ENCODE measurements at places on chromosomes 5 and 9.
A peak's percentile ranks its signal among the peaks of the same experiment; 100 is the strongest.

- DNase-seq = no peak
Measured at GRCh38 chr9:127457191-127457878, 6.0 kb downstream of the LRSAM1 start.

DNA sequence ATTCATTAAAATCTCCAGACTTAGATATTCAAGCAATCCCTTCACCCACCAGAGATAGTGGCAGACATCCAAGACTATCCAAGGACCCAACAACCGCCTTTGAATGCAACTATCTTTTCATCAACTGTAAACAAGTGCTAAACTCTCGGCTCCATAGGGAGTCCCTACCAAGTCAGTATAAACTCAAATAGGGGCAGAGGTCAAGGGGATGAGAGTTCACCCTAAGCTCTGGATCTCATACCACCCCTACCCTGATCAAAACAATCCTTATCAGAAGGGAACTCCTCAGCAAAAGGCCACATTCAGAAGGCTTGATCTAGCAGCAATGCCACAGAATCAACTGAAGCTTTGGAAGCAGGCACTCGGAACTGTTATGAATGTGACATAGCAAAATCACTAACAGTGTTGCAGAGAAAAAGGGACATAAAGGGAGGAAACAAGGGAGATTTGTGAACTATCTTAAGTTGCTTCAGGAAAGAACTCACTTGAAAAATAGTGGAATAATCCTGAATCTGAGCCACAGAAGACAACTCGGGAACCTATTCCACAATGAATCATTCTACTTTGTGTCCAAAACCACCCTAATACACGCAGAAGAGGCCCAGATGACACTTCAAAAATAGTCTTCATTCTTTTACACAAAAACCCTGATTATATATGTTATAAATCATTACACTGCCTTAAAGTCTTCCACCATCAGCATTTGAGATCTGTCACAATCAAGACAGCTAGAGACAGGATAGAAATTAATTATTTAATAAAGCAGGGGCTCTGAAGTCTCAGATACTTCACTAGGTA lies 49.8 kb downstream of the NR6A1 start:
- DNase-seq = peak; percentile 85

DNA sequence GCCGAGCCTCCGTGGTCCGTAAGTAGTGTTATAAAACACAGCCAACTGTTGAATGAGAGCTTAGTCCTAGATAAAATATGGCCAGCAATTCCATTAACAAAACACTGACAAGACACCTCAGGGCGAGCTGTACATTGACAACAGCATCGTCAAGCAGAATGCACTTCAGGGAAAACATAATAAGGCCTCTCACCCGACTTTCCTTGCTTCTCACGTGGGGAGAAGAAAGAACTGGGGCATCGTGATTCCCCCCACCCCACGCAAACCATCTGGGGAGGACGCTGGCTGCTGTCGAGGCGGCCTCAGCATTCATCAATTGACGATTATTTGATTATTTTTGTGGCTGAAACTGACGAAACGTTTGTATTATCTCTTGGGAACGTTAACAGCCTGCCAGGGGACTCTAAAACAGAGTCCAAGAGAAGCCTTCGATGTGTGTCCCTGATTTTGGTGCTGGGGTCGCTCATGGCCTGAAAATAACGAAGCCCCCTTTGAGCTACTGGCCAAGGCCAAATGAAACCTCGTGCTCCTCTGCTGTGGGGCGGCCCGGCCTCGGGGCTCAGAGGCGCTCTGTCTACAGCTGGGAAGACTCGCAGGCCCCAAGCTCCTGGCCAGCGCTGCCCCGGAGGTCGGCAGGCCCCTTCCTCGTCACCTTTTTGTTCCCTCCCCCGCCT lies 464 bp downstream of the GDF9 start:
- no peak for DNase-seq

DNA sequence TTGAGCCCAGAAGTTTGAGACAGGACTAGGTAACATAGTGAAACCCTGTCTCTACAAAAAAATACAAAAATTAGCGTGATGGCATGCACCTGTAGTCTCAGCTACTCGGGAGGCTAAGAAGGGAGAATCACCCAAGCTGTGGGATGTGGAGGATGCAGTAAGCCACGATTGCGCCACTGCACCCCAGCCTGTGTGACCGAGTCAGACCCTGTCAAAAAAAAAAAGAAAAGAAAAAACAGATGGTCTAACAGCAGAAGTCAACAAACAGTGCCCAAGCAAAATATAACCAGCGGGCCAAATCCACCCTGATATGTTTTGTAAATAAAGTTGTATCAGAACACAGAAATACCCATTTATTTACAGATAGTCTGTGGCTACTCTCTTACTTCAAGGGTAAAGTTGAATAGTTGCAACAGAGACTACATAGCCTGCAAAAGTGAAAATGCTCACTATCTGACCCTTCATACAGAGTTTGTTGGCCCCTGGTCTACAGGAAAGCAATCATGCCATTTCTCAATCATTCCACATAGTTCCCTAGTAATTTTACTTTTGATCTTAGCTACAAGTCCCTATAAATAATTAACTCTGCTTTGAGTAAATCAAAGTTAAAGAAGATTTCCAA lies 383.7 kb downstream of the TLE1 start:
- no peak for DNase-seq

DNA sequence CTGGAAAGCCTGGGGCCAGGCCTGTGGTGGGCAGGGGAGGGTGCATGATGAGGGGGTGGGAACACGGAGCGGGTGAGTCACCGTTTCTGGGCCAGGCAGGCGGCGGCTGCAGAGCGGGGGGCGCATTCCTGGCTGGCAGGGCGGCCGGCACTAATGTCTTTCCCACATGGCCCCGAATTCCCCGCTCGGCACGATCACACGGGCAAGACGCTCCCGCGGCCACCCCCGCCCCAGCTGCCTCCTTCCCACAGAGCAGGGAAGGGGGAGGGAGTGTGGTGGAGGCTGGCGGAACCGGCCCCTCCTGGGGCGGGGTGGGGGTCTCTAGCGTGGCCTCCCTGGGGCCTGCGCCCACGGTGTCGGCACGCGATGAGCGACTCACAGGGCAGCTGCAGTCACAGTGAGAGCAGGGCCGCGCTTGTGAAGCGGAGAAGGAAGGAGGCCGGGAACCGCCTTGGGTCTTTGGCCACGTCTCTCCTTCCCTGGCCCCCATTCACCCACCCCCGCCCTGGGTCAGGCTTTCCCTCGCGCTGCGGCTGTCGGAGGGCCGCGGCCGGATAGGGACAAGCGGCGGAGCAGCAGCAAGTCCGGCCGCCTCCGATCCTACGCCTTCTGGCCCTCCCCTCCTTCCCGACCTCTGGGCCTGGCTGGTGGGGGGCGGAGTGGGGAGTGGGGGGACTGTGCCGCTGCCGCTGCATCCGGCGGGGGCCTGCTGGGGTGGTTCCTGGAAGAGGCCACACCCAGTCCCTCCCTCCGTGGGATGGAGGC lies 48.9 kb downstream of the CXXC5 start:
- DNase-seq = peak; percentile 87

DNA sequence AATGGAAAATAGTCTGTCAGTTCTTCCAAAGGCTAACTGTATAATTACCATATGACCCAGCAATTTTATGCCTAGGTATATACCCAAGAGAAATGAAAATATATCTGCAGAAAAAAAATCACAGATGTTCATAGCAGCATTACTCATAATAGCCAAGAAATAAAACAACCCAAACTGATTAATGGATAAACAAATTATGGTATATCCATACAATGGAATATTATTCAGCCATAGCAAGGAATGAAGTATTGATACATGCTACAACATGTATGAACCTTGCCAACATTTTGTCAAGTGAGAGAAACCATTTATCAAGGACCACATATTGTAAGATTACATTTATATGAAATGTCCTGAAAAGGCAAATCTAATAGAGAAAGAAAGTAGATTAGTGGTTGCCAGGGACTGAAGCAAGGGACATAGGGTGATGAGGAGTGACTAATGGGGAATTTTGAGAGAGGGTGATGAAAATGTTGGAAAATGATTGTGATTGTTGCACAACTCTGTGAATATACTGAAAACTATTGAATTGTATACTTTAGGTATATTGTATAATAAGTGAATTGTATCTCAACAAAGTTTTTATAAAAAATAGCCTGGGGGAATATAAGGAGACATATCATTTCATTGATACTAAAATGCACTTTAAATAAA lies 114.4 kb downstream of the PBX3 start:
- no peak for DNase-seq

DNA sequence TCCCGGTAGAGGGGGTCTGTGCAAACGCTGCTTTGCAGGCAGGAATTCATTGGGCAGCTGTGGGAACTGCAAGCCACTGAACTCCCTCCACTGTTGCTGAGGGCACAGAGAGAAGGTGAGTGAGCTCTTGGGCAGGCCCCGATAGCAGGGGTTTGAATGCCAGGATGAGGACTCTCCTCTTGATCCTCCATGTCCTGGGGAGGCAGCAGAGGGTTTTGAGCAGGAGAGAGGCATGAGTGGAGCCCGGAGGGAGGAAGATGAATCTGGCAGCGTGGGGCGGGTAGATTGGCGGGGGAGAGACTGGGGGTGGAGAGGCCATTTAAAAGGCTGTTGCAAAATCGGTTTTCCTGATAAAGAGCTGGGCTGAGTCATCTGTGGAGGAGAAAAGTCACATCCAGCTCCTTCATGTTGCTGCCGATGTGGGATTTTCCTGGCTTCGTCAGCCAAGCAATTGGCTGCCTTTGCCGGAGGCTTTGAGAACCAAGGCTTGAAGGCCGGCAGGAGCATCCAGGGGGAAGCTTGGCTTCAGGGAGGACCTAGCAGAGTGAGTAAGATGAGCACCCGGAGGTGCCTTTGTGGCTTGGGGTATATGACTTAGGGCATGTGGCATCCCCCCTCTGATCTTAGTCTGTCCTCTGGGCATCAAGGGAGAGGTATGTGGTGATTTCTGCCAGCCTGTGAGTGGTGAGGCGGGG lies at the start of gene SYNPO:
SYNPO (plus strand) TSS at position 350 of the 695 bp plus-strand sequence. CDS start 7,616 bp downstream, outside the sequence.
- peak; percentile 99 for DNase-seq

GRCh38 chr9:114336157-114336556 lies 6.5 kb downstream of the ORM2 start:
- no peak for DNase-seq

DNA sequence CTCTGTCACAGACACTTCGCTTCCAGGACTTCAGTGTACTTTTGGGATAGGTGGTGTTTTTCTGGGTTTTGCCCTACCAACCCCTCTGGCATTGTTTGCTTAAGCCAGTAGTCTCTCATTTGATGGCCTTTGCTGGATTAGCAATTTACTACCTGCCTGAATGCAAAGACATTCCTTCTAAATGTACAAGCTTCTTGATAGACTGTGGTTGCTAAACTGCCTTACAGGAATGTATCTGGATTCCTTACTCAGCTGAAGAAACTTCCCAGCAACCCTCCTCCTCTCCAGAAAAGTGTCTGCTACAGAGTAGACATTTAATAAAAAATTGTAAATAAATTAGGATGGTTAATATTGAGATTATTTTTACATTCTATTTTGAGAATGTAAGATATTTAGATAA lies 1916.7 kb downstream of the EFNA5 start:
- peak; percentile 68 for DNase-seq

Measured in amniotic epithelial cell (primary cell).